ENCODE measurements at places on chromosomes 16 and 17.

- no peak for DNase-seq
Measured at GRCh38 chr17:67601897-67602296, 115.8 kb upstream of the NOL11 start.

DNA sequence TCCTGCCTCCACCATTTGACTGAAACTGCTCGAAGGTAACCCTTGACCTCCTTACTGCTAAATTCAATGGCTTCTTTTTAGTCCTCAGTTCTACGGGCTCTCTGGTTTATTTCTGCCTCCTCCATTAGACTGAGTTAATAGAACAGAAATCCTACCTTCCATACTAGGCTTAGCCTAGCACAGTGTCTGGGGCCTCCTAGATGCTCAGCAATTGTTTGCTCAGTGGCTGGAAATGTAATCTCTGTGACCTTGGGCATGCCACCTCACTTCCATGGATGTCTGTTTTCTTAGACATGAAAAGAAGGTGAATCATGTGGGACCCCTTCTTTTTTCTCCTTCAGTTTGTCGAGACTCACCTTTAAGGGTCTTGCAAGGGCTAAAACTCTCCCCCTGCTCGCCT is 19.7 kb downstream of the NXPH3 start:
- no peak for DNase-seq

DNA sequence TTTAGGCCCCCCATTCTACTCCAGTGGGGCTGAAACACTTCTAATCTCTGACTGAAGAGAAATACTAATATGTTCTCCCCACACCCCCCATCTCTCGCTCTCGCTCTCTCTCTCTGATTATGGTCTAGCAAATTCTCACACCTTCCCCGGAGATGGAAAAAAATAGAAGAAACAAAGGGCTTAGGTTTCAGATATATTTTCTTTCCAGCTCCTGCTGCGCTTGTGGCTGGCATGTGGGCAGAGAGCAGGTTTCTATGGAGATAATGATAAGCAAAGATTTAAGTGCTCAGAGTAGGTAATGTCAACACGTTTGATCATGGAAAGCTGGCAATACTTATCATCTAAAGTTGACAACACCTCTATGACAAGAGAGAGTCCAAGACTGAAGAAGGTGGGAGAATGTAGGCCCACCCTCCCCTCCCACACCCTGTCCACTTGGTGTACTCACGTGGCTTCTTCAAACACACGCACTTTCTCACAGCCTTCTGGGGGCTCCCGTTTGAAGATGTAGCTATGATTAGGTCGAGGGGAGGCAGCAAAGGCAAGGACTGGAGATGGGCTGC is 8.0 kb upstream of the SLC35B1 start:
- no peak for DNase-seq

DNA sequence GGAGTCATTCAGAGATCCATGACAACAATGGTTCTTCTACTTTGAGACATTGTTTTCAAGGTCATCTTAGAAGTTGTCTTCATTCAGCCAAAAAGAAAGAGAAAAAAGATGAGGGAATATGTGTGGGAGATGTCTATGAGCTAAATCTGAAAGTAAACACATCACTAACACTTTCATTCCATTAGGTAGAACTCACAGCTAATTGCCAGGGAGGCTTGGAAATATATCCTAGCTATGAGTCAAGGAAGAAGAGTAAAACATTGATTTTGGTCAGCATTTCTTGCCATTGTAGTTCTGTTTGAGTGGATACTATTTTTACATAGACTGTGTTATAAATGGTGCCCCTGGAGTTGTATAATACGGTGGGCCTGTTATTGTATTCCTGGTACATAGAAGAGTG is 316.4 kb upstream of the MYOCD start:
- no peak for DNase-seq

GRCh38 chr17:1894753-1895339 is 65.0 kb downstream of the RPA1 start:
- DNase-seq = no peak

GRCh38 chr17:17768424-17769088 is 68.2 kb downstream of the SREBF1 start:
- no peak for DNase-seq

GRCh38 chr16:10501016-10501607 is 79.3 kb downstream of the EMP2 start:
- DNase-seq = no peak

GRCh38 chr16:72099377-72099818 is 5.8 kb downstream of the DHX38 start:
- no peak for DNase-seq

- DNase-seq = no peak
Measured at GRCh38 chr17:31452561-31453110, 61.2 kb downstream of the RAB11FIP4 start.

- peak; percentile 13 for DNase-seq
Measured at GRCh38 chr17:7025245-7025644, 2.4 kb downstream of the BCL6B start.

DNA sequence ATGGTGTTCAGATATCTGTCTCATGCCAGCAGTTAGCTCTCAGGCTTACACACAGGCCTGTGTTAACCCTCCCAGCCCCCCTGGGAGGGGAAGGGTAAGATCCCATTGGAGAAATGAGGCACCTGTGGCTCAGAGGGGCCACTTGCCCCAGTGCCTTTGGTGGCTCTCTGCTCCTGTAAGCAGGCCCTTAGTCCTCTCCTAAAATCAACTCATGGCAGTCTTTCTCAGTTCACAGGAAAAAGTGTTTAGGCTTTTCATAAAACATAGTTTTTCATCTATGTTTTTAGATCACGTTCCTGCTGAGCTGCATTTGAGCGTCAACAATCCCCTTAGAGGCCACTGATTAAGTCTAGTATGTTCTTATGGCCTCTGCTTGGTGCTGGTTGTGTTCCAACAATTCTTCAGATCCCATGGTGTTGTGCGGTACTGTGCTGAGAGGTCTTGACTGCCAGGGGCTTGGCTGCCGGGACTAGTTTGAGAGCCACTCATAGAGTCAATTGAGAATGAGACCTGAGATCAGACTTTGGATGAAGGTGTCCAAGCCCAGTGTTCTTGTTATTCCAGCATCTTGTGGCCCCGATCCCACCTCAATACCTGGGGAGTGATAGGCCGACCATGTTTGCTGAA is 10.6 kb downstream of the TAOK2 start:
- DNase-seq = no peak

- DNase-seq = peak; percentile 85
Measured at GRCh38 chr17:77451245-77451893, 310.6 kb downstream of the SEC14L1 start.

DNA sequence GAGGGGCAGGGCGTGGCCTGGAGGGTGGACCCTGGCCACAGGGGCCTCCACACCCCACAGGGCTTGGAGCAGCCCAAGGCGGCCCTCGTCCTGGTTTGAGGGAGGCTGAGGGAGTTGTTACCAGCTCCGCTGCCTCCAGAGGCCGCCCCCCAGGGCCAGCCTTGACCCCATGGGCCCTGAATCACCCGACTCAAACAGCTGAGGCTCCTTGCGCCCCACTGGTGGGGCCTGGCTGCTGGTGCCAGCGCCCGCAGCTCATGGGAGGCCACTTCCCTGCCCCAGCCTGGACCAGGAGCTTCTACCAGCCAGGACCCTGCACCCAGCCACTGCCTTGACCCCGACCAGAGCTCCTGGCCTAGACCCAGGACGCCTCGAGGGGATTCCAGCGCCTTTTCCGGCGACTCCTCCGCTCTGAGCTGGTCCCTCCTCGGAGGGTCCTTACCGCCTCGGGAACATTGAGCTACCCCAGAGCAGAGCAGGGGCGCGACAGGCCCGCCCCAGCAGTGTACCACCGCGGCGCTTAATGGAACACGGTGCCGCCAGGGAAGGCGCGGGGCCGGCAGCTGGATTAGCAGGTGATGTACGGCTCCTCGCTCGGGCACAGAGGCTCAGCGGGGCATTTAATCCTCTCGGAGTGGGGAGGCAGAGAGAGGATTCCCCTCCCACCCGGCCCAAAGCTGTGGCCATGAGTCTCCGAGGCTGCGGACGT is 37.2 kb downstream of the GSE1 start:
- no peak for DNase-seq

GRCh38 chr17:76076146-76076764 is 1.7 kb downstream of the GALR2 start:
- DNase-seq = no peak

DNA sequence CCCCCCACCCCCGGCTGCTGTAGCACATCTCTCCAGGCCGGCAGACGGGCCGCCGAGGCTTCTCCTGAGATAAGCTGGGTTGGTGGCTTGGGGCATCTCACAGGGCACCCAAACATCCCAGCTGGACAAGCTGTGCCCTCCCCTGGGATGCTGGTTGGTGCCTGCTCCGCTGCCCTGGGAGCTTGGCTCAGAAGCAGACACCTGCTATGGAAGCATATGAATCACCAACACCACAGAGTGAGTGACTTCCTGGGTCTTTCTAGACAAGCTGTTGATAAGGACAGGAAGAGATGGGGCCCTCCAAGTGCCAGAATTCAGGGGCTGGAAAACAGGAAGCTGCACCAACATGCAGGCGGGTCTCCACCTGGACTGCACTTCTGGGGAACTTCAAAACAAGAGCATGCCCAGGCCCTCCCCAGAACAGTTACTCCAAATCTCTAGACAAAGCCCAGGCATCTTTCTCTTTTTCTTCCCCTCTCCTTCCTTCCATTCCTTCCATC is 13.7 kb downstream of the C16orf95 start:
- DNase-seq = no peak

GRCh38 chr16:67415872-67416793 is at the start of gene ZDHHC1:
Gene ZDHHC1, minus strand, starts transcription at chr16:67416477. Its CDS starts 8,702 bp downstream, at chr16:67407775.
- peak; percentile 89 for DNase-seq

Measured in right forelimb (tissue), 1 donor.